ENCODE measurements at places on chromosomes 4 and X.

DNA sequence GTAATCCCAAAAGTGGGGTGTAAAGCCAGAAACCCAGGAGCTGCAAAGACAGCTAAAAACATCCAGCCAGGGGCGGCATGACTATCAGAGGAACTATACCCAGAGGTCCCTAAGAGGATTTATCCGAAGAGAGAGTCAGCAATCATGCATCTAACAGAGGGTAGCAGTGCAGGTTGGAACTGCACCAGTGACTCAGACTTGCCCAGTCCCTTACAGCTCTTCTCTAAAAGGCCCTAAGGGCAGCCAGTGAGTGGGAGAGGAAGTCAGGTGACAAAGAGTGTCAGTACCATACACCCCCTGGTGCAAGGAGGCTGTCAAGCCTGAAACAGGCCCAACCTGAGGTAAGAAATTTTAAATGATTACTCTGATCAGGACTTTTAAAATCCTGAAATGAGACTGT lies 88.1 kb downstream of the CAMK2D start:
- DNase-seq: no peak

- no peak for DNase-seq
Measured at GRCh38 chrX:980587-981235, 231.7 kb downstream of the CRLF2 start.

DNA sequence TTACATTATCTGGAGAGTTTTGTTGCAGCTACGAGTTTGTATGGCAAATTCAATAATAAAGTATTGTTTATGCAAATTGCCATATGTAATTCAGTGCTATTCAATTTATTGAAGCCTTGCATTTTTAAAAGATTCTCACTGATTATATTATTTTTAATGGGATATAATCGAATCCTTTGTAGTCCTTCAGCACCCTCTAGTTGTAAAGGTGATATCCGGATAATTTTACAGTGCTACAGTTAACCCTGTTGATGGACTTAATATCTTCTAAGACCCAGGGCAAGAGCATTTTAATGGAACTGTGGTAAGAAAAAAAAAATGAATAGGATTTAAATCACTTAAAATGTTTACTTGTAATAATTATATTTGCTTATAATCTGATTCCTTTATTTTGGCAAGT lies 48.5 kb upstream of the GRIA2 start:
- DNase-seq: no peak

DNA sequence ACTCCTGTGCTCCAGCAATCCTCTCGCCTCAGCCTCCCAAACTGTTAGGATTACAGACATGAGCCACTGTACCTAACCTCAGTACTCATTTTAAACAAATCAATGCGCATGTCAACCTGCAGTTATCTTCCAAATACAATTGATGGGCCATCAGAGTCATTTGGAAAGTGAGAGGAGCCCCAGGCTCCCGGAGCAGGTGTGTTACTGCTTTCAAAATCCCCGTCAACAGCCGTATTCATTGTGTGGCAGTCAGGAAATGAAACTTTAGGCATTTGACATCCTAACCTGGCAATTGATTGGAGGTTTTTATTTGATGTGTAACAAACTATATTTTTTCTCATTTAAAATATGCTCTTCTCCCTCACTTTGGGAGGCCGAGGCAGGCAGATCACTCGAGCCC lies 623.6 kb upstream of the TENM3 start:
- DNase-seq: no peak

GRCh38 chrX:79366556-79366872 lies 620 bp downstream of the ITM2A start:
- DNase-seq: no peak

GRCh38 chrX:40996886-40997530 lies 88.2 kb upstream of the USP9X start:
- no peak for DNase-seq

- DNase-seq: no peak
Measured at GRCh38 chrX:37759878-37760418, 19.9 kb upstream of the CYBB start.

DNA sequence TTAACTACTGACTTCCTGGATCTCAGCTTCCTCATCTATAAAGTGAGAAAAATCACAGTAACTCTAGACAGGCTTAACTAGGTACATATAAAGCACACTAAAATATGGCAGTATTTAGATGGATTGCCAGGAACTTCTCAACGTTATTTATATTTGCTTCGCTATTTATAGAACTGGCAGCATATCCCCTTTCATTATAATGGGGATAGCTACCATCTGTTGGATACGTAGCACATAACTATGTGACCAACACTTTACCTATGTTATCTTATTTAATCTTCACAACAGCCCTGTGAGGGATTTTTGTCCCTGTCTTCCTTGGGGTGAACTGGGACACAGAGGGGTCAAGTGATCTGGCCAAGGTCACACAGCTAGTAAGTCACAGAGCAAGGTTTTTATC lies 64.6 kb downstream of the ENPEP start:
- DNase-seq: no peak

DNA sequence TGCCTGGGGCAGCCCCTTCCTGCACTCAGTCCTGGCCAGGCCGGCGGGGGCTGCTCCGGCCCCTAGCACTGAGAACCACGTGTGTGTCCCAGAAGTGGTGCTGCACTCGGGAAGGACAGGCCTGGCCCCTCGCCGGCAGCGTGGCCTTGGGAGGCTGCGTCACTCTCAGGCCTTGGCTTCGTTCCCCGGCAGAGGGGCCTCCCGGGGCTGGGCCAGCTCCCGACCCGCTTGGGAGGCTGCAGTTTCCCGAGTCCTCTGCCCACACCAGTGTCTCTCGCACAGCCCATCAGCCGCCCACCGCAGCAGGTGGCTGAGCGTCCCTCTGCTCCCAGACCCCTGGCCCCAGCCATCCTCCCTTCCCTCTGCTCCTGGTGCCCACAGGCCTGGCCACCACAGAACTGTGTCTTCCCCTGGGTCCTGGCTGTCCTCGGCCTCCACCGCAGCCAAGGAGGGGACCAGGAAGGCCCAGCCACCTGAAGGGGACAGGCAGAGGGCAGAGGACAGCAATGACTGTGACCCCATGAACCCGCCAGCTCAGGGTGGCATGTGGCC lies 10.9 kb upstream of the CPLX1 start:
- DNase-seq: no peak

DNA sequence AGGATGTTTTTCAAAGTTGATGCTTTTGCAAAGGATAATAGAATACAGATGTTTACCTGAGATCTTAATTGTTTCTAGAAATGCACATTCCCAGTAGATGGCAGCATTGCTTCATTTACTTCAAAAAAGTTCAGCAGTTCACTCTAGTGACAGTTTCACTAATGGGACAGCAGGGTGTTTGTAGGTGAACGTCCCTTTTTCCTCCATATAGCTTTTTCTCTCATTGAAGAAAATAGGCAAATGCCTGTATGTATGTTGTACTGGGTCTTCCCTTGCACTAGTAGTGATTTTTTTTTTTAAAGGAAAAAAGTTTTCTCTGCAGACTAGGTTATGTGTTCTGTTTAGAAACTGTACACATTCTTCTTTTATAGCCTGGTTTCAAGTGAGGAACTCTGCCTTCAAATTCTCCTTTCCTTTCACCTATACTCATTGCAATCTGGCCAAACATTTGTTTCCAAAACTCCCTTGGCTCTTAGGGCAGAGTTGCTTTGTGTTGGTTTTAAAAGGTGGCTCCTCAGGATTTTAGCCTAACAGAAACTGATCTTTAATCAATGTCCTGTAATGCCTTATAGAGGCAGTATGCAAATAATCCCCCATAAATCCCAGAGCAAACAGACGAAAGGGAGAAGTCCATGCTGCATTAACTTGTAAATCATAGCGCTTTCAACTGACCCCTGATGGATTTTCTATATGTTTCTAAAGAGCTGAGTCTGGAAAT lies 86.3 kb downstream of the EGF start:
- no peak for DNase-seq

GRCh38 chr4:168639914-168640313 lies 143.1 kb downstream of the PALLD start:
- no peak for DNase-seq

- DNase-seq: no peak
Measured at GRCh38 chr4:85762529-85762871, 287.6 kb downstream of the ARHGAP24 start.

DNA sequence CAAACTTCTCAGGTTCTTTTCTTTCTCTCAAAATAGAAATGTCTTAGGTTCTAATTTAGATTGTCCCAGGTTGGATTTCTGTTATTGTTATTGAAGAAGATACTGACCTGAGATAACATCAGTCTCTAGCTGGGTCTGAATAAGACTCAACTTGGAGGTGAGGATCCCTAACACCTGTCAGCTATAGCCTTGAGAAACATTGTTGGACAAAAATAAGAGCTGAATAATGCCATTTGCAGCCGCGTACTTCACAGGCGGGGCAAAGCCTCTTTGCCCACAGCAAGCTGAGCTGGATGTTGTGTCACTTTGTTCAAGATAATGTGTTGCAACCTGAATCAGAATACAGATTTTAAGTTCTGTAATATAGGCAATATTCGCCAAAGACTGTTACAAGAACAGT lies 35.6 kb downstream of the VCX3B start:
- DNase-seq: no peak

GRCh38 chr4:41572516-41572915 lies 34.6 kb downstream of the LIMCH1 start:
- DNase-seq: no peak

- no peak for DNase-seq
Measured at GRCh38 chrX:124573468-124573867, 227.1 kb downstream of the SH2D1A start.

- DNase-seq: no peak
Measured at GRCh38 chr4:33715841-33716395, 2528.4 kb downstream of the ARAP2 start.

DNA sequence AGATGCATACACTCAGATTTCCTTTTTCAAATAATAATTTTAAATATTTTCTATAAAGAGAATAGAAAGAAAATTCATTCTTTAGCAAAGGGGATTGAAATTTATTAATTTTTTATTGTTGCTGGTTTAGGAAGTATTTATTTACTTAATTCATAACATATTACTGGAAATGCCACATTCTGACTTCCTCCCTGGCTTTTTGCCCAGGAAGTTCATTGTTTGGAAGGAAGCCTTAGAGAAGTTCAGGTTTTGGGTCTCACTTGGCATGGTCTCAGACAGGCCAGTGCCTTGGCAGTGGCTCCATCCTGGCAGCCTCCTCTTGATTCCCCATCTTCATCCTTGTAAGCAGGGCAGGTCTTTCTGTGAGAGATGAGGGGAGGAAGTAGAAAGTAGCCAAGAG lies 50.5 kb downstream of the IL15 start:
- no peak for DNase-seq

DNA sequence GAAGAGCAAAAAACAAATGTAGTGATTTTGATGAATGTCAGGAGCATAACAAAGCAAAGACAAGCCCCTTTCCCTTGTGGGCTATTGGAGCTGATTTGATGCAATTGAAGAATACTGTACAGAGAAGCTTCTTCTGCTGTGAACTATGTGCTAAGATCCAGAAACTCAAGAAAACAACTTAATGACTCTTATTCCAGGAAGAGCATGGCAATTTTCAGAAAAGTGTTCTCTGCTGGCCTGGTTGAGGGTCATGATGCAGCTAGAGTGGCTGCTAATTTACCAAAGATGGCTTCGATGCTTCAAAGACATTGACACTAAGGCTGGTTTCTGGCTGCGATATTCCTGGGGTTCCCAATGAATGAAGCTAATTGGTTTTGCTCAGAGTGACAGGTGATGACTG lies 45.8 kb downstream of the TNIP3 start:
- DNase-seq: no peak
